ENCODE measurements at places on chromosomes 6 and 20.

- no peak for DNase-seq
Observed at GRCh38 chr20:3661060-3661813, 2.0 kb downstream of the GFRA4 start.

- DNase-seq = no peak
Observed at GRCh38 chr6:21061892-21062291, 527.6 kb downstream of the CDKAL1 start.

DNA sequence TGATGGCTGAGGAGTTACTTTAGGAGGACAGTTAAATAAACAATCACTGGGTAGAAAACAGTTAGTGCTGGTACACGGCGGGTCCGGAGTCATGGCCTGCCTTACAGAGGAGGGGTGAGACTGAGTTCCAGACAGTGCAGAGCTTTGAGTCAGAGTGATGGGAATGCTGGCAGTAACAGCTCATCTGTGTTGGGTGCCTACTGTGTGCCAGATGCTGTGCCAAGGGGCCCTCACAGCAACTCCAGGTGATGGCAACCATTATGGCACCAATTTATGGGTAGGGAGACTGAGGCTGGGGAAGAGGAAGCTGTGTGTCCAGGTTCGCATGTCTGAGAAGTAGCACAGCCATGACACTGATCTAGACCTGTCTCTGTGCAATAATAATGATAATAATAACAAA is 132.6 kb downstream of the CEBPB start:
- no peak for DNase-seq

DNA sequence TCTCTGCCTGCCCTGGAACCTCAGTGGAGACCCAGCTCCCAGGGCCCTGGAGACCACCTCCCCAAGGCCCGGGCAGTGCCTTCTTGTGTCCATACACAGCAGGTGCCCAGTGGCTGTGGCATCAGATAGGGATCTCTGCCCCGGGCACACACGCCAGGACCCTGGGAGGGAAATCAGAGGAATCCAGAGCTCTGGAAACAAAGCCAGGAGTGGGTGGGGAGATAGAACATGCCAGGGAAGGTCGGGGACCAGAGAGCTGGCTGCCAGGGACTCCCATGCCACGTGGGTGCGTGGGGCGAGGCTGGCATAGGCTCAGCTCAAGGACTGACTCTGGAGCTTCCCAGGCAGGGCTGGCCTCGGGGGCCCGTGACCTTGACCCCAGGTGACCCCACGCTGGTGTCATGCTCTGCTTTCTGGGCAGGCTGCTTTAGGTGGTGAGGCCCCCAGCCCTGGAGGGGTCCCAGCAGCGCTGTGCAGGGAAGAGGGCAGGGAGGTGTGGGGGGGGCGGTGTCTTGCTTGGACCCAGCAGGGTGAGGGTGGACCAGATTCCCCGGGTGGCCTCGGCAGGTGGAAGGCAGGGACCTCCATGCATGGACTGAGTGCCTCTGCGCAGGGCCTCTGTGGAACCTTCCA is 17.6 kb upstream of the GATA5 start:
- no peak for DNase-seq

- DNase-seq = no peak
Observed at GRCh38 chr6:40743226-40743625, 156.1 kb upstream of the LRFN2 start.

DNA sequence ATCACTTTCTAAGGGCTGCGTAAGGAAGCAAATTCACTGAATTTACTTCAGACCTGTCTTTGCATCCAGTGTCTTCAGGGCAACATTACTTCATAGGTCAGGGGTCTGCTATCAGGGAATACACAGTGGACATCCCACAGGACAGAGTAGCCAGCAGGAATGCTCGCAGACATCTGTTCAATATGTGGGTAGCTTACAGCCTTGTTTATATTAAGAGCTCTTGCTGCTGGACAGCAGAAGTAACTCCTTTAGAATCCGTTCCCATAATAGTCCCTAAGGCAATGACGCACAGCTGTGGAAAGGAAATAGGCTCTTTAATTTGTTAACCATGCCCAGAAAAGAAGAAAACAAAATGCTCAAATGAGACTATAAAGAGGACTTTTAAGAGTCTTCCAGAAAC is 198.7 kb downstream of the MOXD1 start:
- no peak for DNase-seq

DNA sequence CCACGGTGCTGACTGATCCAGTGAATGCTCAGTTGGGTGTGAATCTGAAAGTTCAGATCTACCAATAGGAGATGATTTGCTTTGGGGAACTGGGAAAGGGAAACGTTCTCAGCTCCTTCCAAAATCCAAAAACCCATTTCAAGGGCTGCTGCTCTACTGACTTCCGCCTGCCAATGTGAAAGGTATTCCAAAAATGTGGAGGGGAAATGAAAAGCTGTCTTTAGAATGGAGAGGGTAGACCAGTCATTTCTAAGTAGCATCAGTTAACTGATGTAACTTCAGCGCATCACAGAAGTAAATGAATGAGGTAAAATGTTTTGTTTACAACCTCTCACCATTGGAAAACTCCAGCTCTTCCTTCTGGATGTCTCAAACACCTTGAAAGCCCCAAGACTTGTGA is 19.6 kb upstream of the EYA2 start:
- DNase-seq = no peak

DNA sequence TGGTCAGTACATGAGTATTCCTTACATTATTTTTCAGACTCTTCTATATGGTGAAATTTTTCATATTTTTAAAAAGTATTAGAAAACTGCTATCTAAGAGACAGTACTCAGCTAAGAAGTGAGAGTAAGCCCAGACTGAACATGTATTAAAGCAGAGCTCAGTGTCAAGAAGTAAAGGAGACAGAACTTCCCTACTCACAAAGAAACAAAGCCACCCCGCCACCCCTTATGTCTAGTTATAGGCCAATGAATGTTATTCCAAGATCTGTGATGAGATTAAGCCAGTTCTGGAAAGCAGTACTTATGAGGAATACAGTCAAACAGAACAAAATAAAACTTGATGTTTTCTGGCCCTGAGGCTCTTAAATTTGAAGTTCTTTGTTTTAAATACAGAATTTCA is 114.5 kb downstream of the RNGTT start:
- DNase-seq = no peak

DNA sequence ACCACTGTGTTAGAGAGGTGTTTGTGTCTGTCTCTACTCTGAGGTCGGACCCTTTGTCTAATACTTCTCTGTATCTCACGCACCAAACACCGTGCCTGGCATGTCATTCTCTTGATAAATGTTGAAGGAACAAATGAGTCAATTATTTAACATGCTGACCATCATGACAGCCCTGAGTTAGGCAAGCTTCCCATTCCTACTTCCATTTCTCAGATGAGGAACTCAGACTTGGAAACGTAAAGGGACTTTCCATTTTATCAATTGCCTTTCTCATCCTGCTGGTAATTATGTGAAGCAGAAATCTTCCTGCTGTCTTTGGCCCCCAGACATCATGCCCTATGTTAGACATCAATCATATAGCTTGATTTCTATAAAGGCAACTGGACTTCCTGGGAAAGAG is 227.0 kb upstream of the ECI2 start:
- no peak for DNase-seq

DNA sequence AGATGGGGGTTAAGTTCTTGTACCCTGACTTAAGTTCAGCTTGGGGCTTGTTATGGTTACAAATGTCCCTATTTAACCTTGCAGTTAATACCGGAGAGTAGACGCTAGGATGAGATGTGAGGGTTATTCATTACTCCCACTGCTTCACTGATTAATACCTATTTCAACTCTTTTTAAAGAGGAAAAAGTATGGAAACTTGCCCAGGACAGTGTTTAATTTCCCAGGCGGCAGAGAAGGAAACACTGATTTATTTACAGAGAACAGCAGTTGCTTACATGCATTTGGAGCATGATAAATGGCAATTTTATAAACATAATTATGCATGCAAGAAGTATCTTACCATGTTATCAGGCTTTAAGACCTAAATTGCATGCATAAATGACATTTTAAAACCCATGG is 137.7 kb downstream of the RCAN2 start:
- DNase-seq = no peak

GRCh38 chr6:27091661-27092315 is 155.7 kb upstream of the PRSS16 start:
- DNase-seq = peak; percentile 24

- no peak for DNase-seq
Observed at GRCh38 chr20:58515233-58516212, at the start of gene APCDD1L. TSS of gene APCDD1L (minus strand) at chr20:58515399. CDS start at chr20:58514707, 692 bp downstream.

DNA sequence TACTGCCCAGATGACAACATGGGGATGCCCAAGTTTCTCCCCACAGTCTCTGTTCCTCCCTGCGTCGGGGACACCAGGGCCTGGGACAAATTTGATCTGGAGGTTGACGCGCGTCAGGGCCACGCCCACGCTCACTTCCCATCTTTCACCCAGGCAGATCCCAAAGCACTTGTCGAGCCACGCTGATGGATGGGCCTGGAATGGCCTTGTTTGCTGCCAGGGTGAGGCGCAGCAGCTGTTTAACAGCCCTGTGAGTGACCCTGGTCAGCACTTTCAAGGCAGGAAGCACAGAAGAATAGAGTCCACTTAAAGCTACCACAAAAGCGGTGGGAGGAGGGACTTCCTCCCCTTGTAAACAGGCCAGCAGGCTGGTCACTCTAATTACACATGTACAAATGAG is 324.7 kb upstream of the JARID2 start:
- DNase-seq = no peak

DNA sequence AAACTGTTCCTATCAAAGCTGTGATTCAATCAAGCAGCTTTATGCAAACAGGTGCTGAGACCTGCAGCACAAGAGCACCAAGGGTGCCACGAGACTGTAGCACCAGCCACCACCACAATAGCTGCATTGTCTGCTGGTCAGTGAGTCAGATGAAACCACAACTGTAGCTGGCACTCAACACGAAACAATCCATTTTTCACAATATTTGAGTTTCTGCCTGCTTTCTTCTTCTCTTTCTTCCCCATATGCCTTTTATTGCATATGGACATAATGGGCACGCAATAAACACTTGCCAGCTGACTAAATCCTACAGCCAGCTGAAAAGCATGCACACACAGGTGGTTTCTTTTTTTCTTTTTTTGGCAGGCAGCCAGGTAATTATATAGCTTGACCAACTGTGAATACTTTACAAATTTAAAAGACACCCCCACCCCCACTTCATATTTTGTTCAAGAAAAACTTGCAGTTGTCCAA is 16.6 kb downstream of the SLC2A12 start:
- no peak for DNase-seq

DNA sequence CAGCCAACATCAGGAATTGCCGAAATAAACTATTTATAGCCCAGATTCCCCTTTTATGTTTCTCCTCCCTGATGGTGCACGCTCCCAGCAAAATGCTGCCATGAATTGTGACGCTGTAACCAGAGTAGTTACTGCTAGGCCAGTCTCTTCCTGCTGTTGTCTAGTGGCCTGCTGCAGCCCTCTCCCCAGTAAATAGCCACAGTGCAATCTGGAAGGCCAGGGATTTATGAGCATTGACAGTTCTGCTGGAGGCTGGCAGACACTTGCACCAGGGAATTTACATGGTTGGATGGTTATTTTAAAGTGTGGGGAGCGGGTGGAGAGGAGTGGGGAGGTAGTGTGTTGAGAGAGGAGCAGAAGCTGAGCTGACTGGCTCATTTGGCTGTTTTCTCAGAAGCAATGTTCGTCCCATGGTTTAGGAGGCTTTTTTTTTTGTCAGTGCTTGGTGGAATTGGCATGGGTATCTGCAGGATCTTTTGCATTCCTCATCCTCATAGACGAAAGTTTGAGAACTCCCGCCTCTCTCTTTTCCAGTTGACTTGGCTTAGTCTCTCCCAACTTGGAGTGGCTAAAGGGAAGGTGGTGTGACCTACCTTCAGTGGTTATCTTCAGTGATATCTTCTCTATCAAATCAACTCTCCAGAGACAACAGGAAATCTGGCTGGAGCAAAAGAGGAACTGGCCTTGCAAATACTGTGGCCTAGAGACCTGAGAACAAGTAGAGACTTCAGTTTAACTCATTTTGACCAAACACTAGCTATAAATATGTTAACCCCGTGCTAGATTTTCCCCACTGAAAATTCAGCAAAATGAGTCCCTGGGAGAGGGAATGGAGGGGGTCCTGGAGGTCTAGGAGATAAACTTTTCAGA is 99.3 kb upstream of the VSTM2L start:
- no peak for DNase-seq

- DNase-seq = no peak
Observed at GRCh38 chr20:46870041-46870440, 24.6 kb upstream of the EYA2 start.

- no peak for DNase-seq
Observed at GRCh38 chr6:134932098-134932497, 17.8 kb downstream of the ALDH8A1 start.

DNA sequence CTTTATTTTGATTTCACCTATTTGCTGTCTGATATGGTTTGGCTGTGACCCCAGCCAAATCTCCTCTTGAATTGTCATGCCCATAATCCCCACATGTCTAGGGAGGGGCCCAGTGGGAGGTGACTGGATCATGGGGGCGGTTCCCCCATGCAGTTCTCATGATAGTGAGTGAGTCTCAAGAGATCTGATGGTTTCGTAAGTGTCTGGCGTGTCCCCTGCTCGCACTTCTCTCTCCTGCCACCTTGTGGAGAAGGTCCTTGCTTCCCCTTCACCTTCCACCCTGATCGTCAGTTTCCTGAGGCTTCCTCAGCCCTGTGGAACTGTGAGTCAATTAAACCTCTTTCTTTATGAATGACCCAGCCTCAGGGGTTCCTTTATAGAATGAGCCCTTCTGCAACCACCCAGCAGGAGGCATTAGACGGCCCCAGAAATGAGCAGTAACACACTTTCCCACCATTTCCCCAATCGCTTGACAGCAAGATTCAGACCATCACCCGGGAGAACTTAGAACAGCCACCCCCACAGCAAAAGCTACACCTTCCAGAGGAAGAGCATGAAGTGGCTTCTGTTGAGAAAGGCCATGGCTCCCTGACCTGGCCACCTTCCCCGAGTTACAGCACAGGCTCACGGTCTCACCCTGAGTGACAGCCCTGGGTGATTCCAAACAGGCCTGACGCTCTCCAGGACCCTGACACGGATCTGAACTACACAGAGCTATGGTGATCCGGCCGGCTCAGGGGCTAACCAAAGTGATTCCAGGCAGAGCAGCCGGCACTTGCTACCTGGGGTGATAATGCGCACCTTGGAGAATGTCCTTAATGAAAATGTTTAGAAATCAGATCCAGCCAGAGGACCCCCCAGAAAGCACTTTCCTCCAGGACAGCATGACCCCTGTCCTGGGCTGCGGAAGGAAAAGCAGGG is 131.2 kb upstream of the CDH4 start:
- DNase-seq = peak; percentile 63

DNA sequence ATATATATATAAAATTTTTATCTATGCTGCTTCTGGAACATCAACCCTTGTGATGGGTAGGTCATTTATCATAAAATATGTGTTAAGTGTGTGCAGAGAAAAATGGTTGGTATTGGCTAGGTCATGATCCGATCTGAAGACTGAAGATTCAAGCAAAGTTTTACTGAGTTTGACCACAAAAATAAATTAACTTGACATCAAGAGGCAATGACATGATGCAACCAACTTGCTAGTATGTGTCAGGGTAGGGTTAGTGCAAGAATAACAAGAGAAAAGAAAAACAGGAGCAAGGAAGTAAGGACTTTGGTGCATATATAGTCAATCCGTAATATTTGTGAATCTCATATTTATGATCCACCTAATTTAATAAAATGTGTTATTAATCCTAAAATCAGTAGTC is 1202.0 kb upstream of the ADGRB3 start:
- no peak for DNase-seq

Measured in NCI-H524 treated with DMSO at 0.1 percent for 48 hours (cell line).